HTR-8/SVneo (cell line): ENCODE measurements at places on chromosomes 2 and 18.

DNA sequence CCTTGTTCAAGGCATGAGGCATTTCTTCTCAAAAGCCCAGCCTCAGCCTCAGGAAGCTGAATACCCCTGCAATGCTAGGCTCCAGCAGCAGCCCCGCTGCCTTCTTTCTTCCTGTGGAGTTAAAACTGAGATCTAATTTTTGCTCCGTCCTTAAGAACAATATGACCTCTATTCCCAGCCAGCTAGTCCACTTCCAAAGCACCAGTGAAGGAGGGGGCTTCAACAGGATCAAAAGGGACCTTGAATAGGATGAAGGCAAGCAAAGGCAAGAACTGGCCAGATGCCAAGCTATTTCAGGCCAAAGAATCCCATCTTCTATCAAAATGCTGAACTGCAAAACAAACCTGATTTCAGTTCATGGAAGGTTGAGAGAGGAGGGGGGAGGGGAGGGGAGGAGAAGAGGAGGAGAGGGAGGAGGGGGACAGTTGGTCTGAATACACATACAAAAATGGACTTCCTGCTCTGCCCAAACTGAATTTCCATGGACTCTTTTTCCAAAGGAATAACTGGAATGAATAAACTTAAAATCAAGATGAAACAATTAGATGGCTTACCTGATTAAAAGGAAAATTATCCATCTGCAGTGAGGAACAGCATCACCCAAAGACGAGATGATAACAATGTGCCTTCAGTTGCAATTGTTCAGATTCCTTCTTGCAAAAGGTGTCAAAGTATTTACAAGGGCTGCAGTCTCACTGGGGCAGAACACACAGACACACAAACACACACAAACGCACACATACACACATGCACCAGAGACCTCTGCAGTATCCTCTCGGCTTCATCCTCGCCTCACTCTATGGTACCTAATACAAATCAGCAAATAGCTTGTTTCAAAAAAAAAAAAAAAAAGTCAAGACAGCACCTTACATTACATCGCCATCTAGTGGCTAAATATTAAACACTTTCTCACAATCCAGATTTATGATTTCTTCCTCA lies at the start of gene SCN1A:
Gene SCN1A, minus strand, starts transcription at position 804 of the 939 bp plus-strand sequence. CDS start 54,399 bp downstream, outside the sequence.
- peak; percentile 10 for DNase-seq

DNA sequence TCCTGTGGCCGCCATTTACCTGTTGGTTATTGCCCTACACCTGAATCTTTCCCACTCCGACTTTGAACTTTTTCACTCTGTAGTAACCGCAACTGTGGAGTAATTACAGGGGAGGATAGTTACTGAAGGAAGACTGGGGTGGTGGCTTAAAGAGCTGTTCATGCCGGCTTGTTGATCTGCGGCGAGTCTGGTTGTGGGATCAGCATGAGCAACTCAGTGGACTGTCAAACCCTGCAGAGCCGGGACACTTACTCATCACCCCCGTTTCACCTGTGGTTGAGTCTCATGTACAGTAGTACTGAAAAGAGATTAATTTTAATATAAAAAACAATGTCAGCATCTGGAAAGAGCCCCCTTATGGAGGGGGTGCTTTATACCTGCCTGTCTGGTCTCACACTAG lies 2.1 kb downstream of the ASB1 start:
- no peak for DNase-seq

GRCh38 chr2:234768608-234769196 lies 183.1 kb upstream of the SH3BP4 start:
- DNase-seq = no peak

DNA sequence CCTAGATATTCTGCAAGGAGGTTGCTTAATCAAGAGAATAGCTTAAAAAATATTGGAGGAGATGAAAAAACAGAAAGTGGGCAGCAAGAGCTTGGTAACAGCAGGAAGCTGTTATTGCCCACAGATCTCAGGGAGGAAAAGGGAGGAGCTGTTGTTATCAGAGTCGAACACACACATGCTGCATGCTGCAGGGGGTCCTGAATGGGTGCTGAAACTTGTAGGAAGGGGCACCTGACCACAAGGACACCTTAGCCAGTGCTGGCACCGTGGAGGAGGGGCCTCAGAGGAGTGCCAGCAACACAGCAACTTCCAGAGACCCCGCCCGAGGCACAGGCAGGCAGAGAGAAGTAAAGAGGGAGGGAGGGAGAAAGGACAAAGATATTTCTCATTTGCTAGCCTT lies 332.9 kb downstream of the SOCS6 start:
- DNase-seq = no peak

GRCh38 chr2:198468136-198468535 lies 663.7 kb downstream of the PLCL1 start:
- DNase-seq = no peak

- DNase-seq = no peak
Observed at GRCh38 chr2:13252615-13253014, 535.9 kb downstream of the TRIB2 start.

DNA sequence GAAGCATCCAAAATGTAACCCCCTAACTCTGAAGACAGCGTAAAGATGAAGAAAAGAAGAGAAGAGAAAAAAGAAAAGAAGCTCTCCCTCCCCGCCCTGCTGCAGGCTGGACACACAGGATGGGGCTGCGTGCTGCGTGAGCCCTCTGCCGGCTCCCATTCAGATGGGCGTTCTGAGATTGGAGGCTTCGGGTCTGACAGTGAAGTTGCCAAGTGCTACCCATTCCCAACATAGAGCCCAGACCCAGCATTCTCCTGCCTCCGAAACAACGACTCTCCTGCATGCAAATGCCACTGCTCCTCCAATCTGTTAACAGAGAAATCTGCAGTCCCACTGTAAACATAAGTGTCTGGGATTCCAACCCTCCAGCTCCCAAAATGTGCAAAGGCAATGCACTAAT lies 234.9 kb downstream of the BCL11A start:
- no peak for DNase-seq

GRCh38 chr2:118510807-118511206 lies 336.6 kb downstream of the EN1 start:
- DNase-seq = no peak

DNA sequence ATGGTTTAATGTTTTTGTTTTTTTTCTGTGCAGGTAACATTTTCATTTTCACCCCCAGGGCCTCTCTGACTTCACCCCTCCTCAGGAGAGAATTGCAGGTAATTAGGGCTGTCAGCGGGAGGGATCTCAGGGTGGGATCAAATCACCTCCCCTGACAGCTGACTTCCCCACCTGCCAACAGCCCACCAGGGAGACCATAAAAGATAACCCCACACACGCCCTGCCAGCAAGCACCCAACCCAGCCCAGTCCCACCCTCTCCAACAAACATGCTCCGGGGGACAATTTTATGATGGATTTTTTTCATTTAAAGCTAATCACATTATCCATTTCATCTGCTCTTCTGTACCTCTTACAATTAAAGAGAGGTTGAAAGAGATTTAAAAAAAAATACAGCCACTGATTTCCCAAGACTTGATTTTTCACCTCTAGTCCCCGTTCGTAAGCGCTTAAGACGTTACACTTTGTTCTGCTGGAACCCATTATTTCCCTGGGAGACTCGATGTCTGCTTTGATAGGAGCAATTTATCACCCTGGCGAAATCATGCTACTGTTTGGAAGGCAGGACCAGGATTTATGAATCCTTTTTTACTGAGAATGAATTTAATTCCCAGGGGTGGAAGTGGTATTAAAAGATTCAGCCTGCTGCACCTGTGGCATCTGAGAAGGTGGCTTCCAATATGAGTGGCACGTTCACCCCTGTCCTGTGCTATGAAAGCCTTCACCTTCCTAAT lies 232.9 kb upstream of the ID2 start:
- no peak for DNase-seq

DNA sequence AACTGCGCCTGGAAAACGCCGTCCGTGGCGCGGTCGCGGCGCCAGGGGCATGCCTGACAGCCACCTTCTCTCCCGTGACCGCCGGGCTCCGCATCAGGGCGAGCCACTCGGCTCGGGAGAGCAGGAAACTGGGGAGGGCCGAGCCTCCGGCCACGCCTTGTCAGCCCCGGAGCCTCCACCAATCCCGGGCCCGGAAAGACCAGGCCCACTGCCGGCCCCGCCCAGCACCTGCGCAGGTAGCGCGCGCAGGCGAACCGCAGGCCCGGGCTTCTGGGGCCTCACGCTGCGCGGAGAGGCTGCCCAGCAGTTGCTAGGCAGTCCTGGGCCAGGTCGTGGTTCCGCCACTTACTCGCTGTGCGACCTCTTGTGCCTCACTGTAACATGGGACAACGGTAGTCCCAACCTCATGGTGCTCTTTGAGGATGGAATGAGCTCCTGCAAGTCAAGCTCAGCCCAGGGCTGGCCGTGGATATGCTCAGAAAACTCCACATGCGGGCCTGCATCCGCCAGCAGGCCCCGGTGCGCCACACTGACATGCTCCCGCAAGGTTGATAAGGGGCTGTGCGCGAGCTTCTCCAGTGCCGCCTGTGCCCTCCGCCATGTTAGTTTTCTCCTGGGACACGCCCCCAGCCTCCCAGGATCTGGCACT lies 97.1 kb downstream of the INHBB start:
- DNase-seq = no peak

GRCh38 chr2:160381425-160381951 lies 112.1 kb downstream of the RBMS1 start:
- no peak for DNase-seq

- DNase-seq = no peak
Observed at GRCh38 chr18:45221363-45221762, 393.9 kb upstream of the SLC14A2 start.

DNA sequence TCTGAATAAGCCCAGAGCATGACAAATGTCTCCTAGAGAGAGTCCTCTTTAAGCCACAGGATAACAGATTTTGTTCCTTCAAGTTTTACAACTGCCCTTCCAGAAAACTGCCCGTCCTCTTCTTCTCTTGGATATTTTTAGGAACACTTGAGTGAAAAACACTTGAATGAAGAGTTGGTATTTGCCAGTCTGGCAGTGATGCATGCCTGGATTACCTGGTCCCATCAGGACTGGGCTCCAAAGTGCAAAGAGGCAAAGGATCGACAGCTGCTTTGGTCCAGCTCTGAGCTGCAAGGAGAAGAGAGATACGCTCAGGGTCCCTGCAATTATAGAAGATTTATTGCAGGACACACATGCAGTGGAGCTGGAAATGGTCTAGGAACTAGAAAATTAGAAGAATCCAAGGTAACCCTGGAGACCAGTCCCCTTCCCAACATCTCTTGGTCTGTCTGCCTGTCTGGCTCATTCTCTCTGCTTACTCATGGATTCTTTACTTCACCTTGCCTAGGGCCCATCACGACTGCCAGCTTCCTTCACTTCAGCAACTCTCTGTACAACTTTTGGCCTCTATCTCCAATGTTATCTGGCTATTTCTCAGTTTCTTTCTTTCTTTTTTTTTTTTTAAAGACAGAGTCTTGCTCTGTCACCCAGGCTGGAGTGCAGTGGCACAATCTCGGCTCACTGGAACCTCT lies 112.1 kb upstream of the SIX2 start:
- DNase-seq = no peak

DNA sequence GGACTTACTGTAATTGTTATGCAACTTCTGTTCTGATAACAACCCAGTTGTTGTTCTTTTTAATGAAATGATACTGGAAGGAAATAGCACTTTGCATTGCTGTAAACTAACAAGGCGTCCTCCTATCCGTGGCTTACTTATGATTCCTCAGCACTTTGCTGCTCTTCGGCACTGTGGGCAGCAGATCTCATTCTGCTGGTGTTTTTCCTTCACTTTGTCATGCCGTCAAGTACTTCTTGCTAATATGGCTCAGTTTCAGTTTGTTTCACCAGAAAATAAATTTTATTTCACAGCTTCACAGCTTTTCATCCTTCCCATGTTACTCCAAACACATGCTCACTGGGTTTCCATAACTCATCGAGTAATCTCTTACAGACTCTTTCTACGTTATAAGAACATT lies 289.3 kb downstream of the MEIS1 start:
- no peak for DNase-seq

- no peak for DNase-seq
Observed at GRCh38 chr2:182080493-182080892, 94.8 kb downstream of the PPP1R1C start.

GRCh38 chr2:181190711-181191110 lies 210.3 kb downstream of the UBE2E3 start:
- no peak for DNase-seq

DNA sequence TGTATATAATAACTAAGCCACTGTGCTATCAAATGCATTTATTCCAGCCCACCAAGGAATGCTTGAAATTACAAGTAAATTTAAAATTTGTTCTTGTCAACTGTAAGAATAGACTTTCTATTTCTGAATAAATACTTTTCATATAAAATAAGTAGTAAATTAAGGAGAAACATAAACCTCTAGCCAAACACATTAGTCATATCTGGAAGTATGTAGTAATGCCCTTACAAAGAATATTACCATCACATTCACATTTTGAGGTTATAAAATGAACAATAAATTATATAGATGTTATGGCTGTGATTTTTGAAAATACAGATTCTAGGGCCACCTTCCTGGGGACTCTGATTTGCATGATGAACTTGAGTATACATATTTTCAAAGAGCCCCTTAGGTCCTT lies 54.7 kb downstream of the SERPINB7 start:
- no peak for DNase-seq

GRCh38 chr2:84217456-84217855 lies 241.6 kb downstream of the SUCLG1 start:
- DNase-seq = no peak

DNA sequence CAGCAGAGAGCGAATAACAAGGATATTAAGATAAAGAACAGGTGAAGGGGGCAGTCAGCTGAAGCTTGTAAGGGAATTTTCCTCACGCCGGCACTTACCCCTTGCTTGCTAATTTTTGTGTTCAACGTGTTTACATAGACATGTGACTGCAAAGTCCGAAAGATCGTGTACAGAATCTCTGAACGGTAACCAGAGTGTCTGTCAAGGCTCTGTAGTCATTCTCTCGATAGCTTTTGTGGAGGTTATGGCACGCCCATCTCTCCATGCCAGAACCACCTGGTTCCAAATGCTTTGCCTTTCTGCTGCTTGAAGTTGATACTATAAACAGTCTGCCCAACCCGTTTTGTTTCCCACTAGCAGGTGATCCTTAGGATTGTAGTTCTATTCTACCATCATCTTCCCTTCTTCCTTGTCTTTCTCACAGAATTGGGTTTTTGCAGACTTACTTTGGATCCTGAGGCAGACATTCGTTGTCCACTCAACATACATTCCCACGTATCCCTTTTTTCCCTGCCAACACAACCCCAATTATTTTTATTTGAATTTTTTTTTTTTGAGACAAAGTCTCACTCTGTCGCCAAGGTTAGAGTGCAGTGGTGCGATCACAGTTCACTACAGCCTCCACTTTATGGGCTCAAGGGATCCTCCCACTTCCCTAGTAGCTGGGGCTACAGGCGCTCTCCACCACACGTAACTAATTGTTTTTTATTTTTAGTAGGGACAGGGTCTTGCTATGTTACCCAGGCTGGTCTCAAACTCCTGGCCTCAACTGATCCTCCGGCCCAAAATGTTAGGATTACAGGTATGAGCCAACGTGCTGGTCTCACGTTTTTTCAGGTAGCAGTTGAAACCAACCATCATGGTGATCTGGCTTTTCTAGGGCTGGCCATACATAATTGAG lies 1.3 kb upstream of the USP34 start:
- DNase-seq = peak; percentile 19

- no peak for DNase-seq
Observed at GRCh38 chr2:54708584-54709335, 14.7 kb upstream of the EML6 start.
